ENCODE measurements at places on chromosomes 1 and 21.

DNA sequence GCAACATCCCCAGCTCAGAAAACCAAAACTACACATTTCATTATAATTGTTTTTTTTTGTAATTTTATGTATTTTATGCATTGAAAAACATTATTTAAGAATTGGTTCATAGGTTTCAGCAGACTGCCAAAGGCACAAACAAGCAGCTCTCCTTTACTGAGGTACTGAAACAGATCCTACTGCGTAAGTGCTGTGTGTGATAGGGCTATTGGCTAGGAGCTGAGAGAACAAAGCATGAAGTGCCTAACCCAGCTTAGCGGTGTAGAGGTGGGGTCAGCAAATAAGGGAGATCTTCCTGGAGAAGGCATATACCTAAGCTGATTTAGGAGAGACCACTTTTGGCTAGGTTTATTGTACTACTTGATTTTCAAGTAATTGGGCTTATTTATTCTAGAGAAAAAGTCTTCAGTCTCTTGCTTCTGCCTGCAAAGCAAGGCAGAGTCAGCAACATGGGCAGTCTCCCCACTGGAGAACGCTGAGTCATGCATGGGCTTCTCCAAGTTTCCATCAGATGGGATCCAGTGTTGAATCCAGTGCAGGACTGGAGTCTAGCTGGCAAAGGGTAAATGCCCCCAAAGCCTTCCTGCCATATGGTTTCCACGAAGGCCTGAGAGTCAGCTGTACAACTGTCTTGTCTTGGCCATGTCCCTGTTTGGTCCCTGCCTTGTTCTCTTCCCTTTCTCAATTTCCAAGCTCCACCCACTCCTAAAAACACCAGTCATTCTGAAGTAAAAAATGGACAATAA is 18.0 kb upstream of the YTHDF2 start:
- DNase-seq, result no peak

DNA sequence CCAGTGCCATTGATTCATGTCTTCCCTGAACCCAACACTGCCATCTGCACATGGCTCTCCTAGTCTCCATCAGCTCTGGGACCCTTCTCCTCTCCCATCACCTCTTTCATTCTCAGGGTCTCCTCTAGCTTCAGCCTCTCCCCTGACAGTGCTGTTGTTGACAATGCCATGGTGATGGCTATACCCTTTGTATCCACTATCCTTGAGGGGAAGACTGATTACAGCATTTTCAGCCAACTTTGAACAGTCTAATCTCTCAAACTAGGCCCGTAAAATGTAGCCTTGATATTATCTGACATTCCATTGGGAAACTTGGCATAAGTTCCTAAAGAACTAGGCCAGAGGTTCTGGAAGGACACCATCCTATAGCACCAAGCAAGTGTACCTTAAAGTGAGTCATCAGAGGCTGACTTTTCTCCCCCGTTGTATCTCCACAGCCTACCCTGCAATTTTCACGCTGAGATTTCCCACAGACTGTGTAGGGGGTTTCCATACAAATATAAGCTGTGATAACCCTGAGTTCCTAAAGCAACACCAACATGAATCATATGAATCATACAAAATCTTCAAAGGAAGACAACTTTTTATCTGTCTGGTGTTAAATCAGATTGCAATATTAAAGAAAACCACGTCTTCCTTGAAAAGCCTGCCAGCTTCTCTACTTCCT is 5.8 kb downstream of the HAO2 start:
- DNase-seq, result no peak

DNA sequence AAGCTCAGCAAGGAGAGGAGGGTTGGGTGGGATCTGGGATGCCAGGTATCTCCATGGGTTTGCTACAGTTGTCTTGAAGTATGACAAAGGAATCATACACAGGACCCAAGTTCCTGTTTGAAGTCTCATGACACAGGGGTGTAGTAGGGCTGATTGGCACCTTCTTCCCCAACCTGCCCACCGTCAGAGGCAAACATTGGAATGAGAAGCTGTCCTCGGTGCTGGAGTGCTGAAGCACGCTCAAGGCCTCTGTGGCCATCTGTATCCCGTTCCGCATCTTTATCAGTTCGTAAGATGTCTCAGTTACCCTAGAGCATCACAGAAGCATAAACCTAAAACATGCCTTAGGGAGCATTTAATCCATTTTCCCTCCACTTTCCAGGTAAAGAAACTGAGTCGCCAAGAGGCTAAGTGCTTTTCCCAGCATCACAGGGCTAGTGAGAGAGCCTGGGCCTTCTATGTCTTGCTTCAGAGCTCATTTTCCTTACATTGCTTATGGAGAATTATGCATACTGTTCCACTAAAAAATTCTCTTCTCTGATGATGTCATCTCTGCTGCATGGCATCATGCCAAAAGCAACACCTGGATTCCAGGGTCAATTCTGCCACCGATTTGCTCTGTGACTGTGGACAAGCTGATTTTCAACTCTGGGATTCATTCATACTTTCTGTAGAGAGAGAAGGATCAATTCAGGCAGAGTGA is 34.2 kb downstream of the VWA5B1 start:
- no peak for DNase-seq

GRCh38 chr1:56799605-56800400 is 19.4 kb downstream of the FYB2 start:
- no peak for DNase-seq

DNA sequence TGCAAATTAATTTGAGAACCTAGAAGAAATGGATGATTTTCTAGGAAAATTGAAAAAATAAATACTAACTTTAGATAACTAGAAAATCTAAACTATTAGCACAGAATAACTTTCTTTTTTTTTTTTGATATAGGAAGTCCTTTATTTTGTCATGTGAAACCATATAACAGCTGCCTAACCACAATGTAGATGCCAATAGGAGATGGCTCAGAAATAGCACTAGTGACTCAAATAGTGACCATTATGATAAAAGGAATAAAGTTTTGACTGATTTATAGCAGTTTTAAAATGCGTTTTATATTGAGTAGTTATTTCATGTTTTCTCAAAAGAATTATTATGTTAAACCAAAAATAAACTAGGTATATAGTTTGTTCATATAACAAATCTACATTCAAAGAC is 158.0 kb upstream of the CACYBP start:
- no peak for DNase-seq

DNA sequence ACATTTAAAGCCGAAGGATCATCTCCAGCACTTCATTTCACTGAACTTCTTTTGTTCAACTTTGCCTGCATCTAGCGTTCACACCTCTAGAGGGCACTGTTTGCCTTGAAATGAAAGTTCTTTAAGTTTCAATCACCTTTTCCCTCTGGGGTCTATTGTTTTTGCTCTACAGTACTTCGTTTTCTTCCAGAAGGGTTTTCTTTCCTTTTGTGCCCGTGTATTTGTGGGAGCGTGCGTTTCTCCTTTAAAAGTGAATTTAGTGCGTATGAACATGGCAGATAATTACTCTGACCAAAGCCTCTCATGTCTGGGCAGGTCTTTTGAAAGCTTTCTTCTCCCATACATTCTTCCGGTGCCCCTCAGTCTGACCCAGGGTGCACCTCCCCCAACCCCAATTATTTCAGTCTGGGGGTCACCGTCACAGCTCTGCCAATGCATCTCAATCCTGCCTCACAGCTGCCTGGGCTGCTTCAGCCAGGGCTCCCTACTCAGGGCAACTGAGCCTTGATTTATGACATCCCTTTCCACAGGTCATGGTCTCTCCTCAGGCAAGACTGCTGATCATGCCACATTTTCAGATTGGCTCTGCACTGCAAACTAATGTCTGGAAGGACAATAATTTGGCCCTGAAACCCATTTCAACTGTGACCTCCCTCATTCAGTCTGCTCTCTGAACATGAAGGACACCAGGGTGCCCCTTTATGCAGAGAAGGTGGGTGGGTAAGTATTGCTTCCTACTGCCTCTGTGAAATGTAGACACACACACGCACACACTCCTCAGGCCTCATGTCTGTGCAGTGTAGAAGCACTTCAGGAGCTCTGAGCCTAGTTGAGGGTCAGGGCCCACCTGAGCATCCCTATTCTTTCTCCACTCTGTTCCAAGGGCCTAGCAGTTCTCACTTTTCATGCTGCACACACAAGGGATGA is 88.6 kb downstream of the NUF2 start:
- no peak for DNase-seq

All from GM19239 (cell line).